Progenitor cell of endocrine pancreas (in vitro differentiated cells): ENCODE measurements at places on chromosomes 13 and 19. TPM values are rescaled to one million over a fixed set of nuclear protein-coding genes. Genes with fewer than 3 reads are reported as not detected.

DNA sequence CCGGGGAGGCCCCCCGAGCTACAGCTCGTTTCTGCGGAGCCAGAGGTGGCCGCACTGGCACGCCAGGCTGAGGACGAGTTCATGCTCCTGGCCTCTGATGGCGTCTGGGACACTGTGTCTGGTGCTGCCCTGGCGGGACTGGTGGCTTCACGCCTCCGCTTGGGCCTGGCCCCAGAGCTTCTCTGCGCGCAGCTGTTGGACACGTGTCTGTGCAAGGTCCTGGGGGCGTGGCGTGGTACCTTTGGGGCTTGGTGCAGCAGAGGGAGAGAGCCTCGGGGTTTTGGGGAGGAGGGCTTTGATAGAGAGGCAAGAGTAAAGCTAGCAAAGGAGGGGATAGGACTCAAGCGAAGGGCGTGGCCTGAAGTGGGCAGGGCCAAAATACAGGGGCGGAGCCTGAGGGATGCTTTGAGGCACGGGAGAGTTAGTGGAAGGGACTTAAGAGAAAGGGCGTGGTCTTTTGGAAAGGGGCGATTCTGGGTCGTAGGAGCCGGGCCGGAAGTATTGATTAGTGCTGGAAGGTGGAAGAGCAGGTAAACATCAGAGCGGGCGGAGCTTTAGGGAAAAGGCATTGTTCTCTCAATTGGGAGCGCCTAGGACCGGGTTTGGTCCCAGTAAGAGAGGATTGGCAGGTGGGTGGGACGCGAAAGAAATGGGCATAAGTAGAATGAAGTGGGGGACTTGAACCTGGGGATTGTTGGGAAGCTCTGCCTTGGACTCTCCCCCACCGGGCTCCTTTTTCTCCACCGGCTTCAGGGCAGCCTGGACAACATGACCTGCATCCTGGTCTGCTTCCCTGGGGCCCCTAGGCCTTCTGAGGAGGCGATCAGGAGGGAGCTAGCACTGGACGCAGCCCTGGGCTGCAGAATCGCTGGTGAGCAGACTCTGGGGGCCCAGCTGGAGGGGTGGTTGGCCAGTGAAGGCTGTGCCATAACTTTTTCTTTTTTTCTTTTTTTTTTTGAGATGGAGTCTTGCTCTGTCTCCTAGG, 1.2 kb downstream of the PPM1N start:
- no peak for DNase-seq
- peaks cover 2% of the 10 kb centered on the region for H3K36me3 ChIP-seq
- no peak overlapping the region for H3K4me3 ChIP-seq
- H3K4me1 ChIP-seq: peaks cover 13% of the 10 kb centered on the region
- H3K27ac ChIP-seq: no peak overlapping the region

DNA sequence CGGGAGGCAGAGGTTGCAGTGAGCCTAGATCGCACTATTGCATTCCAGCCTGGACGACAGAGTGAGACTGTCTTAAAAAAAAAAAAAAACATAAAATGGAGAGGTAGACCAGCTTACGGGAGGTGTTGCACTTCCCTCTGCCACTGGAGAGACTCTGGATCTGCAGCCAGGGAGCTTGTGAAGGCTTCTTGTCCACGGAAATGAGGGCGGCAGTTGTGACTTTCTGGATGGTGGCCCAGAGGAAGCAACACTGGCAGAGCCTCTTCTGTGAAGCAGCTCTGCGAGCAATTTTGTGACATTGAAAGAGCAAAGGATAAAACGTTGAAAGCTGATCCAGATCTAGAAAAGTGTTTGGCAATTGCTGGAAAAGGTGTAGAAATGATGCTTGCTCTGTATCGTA, 10.4 kb downstream of the SPINT2 start:
- peak overlapping the region; percentile 77 for H3K27ac ChIP-seq
- H3K4me1 ChIP-seq: peaks cover 50% of the 10 kb centered on the region
- H3K36me3 ChIP-seq: peaks cover 16% of the 10 kb centered on the region

DNA sequence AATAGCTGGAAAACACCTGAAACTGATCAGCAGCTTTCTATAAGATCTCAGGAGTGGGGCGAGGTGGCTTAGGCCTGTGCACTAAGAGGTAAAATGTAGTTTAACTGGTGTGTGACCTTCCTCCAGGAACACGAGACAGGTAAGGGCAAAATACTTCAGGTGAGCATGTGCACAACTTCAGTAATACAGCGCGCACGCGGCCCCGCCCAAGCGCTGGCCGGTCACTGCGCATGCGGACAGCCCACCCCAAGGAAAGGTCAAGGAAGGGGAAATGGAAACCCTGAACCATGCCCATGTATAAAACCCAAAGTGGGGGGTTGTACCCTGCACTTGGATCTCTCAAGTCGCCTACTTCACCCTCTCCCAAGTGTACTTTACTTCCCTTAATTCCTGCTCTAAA, 49.4 kb upstream of the ARHGEF7 start:
- H3K27ac ChIP-seq: no peak overlapping the region
- no peak for DNase-seq
- peaks cover 25% of the 10 kb centered on the region for H3K4me1 ChIP-seq
- no peaks in the 10 kb centered on the region for H3K36me3 ChIP-seq

DNA sequence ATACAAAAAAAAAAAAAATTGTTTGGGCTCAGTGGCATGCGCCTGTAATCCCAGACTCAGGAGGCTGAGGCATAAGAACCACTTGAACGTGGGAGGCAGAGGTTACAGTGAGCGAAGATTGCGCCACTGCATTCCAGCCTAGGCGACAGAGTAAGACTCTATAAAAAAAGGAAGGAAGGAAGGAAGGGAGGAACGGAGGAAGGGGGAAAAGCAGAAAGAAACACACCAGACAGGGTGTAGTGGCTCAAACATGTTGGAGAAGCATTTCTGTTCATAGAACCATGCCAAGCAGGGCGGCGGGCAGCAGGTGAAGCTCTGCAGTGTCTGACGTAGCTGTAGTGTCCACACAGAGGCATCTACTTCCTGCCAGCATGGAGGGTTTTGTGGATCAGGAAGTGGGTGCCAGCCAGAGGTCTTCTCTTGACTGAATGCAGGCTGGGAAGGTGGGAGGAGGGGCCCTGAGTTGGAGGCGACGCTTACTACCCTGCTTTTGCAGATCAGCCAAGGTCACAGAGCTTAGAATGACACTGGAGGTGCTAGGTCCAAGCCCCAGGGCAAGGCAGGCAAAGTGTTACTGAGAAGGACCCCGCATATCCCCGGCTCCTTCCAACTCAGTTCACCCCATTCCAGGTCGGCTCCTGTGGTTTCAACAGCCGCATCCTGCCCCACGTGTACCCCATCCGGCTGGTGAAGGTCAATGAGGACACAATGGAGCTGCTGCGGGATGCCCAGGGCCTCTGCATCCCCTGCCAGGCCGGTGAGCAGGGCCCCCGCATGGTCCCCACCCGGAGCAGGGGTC, 11.6 kb upstream of the PGLS start:
- no peak overlapping the region for H3K27ac ChIP-seq
- no peak for DNase-seq
- no peaks in the 10 kb centered on the region for H3K27me3 ChIP-seq
- H3K4me3 ChIP-seq: no peak overlapping the region
- H3K4me1 ChIP-seq: peaks cover 6% of the 10 kb centered on the region

DNA sequence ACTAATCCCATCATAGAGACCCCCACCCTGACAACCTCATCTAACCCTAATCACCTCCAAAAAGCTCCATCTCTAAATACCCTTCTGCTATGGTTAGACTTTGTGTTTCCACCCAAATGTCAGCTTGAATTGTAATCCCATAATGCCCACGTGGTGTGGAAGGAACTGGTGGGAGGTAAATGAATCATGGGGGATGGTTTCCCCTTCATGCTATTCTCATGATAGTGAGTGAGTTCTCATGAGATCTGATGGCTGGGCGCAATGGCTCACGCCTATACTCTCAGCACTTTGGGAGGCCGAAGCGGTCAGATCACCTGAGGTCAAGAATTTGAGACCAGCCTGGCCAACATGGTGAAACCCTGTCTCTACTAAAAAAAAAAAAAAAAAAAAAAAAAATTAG, 2.6 kb downstream of the VMAC start:
- H3K4me3 ChIP-seq: peak overlapping the region; percentile 38
- H3K27ac ChIP-seq: peak overlapping the region; percentile 20
- peaks cover 1% of the 10 kb centered on the region for H3K36me3 ChIP-seq
- no peak for DNase-seq

DNA sequence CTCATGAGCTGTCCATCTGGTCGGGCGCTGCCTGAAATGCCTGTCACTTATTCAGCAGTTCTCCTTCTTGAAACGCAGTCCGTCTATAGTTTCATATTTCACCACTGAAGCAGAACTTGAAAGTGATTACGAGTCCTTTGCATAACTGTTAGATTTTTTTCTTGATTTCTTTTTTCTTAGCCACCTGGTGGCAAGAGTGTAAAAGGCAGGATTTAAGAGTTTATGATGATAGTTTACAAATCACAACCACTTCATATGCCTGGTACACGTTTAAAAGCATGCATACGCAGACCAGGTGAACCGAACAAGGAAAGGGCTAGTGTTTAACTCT, 45.8 kb downstream of the GGACT start:
- no peak for DNase-seq
- no peak overlapping the region for H3K4me3 ChIP-seq
- no peak overlapping the region for H3K27ac ChIP-seq
- no peaks in the 10 kb centered on the region for H3K4me1 ChIP-seq

Gene CEACAM16
- total RNA-seq: not detected in 2 replicates

Gene MBD3L3
- not detected in 2 replicates for total RNA-seq
